ENCODE measurements at places on chromosomes 5 and 9.

GRCh38 chr5:54249210-54250028 is 61.0 kb downstream of the ARL15 start:
- DNase-seq: peak; percentile 85

DNA sequence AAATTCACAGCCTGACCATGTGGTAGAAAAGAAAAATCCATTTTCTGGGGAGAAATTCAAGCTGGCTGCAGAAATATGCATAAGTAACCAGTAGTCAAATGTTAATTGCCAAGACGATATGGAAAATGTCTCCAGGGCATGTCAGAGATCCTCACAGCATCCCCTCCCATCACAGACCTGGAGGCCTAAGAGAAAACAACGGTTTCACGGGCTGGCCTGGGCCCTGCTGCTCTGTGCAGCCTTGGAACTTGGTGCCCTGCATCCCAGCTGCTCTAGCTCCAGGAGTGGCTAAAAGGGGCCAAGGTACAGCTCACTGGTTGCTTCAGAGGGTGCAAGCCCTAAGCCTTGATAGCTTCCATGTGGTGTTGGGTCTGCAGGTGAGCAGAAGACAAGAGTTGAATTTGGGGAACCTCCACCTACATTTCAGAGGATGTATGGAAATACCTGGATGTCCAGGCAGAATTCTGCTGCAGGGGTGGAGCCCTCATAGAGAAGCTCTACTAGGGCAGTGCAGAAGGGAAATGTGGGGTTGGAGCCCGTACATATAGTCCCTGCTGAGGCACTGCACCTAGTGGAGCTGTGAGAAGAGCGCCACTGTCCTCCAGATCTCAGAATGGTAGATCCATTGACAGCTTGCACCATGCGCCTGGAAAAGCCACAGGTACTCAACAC is 49.7 kb downstream of the PTBP3 start:
- no peak for DNase-seq

- no peak for DNase-seq
These were observed 6.6 kb upstream of the LMX1B start for GRCh38 chr9:126607086-126607485.

DNA sequence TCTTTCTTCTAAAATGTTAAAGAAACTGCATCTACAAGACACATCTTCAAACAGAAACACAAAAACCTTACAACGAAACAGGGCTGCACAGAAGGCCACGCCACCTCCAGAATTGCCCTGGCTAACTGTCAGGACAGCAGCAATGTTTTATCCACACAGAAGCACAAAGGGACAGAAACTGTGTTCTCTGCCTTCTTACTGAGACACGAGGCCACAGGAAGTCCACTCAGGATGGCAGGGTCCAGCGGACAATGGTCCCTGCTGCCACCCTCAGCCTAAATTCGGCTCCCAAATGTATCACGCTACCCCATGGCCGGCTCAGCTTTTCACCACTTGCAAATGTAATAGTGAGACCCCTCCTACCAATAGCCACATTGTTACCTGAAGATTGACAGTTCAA is 159.8 kb upstream of the PHYKPL start:
- no peak for DNase-seq

DNA sequence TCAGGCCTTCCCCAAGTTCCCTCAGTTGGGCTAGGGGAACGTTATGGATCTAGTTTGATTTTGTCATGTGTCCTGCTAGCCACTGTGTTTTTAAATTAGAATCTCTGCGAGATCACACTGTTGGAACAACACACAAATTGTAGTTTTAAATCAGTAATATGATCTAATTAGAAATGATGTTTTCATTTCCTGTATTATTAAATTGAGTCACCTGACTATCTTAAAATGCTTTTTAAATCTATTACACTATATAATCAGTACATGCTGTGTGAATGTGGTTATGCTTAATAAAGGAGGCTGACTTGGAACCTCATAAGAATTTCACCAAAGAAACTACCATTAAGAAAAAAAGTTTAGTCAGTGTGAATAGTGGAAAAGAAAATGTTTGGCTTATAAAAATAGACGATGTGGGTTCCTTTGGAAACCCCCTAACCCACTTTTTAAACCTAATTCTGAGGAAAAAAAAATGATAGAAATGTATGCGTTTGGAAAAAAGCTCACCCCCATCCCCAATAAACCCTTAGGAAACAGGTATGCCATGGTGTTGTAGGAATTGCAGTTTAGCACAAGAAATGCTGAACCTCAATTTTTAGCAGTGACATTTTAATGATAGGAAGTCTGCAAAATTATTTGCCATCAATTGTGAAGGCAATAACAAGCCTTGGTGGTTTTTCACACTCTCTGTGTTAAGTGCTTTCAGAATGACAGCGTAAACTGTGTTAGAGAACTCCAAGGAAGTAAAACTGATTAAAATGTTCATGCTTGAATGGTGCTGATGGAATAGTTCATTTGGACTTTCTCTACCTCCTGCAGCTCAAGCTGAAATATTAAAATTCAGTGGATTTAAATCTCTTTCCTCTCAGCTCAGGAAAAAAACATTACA is 59.0 kb downstream of the TLE4 start:
- no peak for DNase-seq

DNA sequence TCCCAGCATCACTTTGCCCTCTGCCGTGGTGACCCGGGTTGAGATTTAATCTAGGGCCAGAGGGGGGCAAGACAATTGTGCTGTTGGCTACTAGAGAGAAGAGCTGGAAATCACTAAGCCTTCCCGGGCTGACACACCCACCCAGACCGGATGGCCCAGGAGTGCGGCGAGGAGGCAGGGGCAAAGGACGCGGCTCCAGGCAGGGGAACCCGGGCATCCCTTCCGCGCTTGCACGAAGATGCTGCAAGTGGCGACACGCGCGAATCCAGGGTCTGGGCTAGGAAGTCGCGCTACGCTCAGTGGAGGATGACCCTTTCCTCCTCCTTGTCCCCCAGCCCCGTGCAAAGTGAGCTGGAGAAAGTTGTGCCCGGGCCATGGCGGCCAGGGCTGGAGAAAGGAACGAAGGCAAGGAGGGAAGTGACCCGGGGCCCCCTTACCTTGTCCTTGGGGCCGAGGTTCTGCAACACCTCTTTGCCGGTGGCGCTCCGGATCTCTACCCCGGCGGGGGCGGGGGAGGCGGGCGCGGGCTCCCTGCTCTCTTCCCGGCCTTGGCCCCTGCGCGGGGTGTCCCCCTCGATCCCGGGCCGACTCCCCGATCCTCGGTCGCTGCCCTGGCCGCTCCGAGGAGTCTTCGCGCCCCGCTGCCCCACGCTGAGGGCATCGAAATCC is 693 bp downstream of the DPYSL3 start:
- DNase-seq: no peak

- DNase-seq: no peak
These were observed 96.8 kb downstream of the FBXO4 start for GRCh38 chr5:42021923-42022322.

DNA sequence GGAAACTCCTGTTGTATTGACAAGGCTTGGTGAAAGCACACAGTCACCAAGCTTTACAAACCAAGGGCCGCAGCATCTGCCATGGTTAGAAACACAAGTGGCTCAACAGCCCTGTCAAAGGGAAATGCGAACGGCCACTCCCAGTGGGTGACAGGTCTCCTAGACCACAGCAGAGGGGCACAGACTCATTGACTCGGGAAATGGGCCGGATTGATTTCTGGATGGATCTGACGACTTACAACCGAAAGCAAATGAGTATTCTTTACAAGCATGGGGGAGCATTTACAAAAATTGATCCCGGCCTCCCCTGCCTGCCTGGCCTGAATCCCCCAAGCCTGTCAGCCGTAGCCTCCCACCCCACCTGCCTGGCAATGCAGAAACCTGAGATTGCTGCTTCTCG is 48.2 kb downstream of the ADAMTS2 start:
- no peak for DNase-seq

DNA sequence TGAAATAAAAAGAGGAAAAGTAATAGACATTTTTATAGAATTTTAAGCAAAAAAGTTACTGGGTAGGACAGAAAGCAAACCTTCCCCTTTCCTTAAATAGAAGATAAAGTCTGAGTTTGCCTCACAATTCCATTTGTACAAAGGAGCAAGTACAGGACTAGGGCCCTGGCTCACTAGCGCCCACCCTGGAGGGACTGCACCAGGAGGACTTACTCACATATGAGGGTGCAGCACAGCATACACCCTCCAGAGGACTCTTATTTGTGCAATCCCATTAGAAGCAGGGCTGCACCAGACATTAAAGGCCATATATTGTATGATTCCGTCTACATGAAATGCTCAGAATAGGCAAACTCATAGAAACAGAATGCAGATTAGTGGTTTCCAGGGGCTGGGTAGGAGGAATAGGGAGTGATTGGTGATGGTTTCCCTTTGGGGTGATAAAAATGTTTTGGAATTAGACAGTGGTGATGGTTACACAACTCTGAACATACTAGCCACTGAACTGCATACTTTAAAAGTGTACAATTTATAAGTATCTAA is 4.5 kb downstream of the REEP5 start:
- no peak for DNase-seq

DNA sequence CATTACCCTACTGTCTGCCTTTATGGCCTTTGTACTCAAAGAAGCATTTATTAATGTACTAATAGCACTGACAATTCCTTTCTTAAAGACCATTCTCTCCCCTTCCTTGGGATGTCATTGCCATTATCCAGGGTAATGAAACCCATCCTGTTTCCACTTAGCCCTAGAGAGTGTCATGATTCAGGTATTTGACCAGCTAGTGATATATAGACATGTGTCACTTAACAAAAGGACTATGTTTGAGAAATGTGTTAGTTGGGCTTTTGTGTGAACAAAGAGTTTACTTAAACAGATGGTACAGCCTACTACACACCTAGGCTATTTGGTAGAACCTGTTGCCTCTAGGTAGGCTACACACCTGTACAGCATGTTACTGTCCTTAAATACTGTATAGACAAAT is 2.0 kb downstream of the ATP6V0E1 start:
- DNase-seq: no peak

DNA sequence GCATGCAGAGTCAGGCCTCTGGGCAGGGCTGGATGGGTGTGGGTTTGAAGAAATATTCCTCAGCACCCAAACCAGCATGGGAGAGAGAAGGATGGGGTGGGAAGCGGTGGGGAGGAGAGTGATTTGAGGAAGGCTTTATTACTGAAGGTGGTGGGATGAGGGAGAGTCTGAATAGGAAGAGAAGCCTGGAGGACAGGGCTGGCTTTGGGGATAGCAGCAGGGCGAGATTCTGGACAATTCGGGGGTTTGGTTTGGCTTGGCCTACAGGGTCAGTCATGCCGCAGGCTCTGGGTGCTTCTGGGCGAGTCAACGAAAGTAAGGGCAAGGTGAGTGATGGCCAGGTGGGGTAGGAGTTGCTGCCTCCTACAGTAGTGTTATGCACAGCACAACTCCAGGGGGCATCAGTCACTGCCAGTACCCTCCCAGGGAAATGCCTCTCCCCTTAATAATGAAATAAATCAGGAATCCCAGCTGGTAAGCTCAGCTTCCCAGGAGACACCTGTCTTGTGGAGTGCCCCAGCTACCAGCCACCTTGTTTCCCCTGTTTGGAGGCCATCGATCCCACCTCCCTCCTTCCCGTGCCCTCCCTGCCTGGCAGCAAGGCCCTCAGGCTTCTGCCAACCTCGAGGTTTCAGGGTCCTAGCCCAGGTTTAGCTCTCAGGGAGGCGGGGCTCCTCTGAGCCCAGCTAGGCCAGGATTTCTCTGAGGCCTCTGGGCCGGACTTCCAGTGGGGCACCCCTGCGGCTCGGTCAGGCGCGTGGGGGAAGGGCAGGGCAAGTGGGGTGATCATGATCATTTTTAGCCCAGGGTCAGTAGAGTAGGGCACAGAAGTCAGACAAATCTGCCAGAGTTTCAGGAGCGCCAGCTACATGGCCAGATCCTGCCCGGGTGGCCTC is 741 bp upstream of the NKX2-5 start:
- DNase-seq: no peak

DNA sequence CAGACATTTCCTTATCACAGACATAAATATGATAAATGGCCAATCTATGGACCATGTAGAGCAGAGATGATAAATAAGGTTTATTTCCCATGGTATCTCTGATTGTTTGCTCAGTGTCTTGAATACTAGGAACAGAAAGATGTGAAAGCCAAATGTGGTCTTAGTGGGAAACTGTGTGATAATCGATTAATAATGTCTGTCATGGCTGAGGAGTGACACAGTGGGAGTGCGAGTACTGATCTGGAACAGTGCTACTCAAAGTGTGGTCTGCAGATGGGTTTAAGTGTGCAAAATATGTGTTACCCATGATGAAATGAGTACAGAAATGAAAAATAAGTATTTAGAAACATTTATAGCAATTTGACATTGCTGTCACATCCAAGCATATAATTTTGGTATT is 92.5 kb downstream of the PTTG1 start:
- DNase-seq: no peak

- no peak for DNase-seq
These were observed 89.2 kb downstream of the HMCN2 start for GRCh38 chr9:130354806-130355205.

DNA sequence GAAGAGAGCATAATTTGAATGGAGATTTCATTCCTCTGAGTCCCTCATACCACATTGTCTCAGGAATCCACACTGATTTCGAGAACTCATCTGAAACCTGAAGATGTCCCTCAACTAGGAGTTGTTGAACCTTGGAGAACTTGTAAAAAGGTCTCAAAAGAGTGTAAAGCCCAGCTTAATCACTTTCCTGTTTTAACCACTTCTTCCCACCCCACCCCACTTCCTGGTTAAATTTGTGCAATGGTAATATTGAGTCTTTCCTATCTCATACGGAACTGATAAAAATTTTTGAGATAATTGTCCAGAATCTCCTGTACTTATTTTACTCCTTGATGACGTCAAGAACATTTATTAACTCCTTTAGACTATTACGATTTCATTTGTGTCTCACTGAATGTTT is 240.7 kb downstream of the ARRDC3 start:
- no peak for DNase-seq

DNA sequence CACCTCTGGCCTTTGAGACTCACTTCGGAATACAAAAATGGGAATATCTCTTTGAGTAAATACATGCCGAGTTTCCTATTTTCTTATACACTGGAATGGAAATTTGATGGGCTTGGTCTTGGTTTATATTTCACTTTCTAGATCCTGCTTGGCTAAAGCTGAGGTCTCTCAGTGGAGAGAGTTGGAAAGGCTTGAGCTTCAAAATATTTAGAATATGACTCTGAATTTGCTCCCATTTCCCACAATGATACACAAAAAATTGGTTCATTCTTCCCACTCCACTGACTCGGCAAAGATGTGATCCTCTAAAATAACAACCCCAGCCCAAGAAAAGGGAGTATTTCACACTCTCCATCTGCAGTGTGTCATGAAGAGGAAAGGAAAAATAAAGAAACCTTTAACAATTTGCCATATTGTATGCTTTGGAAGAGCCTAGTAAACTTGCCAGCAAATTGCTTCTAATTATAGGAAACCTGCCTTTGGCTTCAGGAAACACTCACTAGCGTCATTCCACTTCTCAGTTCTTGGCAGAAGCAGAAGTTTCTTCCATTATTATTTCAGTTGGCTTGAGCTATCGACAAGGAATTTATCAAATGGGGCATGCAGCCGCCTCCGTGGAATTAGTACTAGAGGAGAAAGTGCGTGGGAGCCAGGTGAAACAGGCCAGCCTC is 302.9 kb downstream of the NSG2 start:
- no peak for DNase-seq

- DNase-seq: no peak
These were observed 46.9 kb upstream of the UBAC1 start for GRCh38 chr9:136007934-136008692.

GRCh38 chr5:135883441-135883840 is 12.2 kb downstream of the IL9 start:
- DNase-seq: peak; percentile 7
